ENCODE measurements at places on chromosomes 2 and 18. TPM values are rescaled to one million over a fixed set of nuclear protein-coding genes. Genes with fewer than 3 reads are reported as not detected.

SFTPB gene
- total RNA-seq: 0.15 TPM

SLC9A2 gene
- 3.7 TPM for total RNA-seq

FRZB gene
- total RNA-seq: 0.07 TPM

CCL20 gene
- 6.2 TPM for total RNA-seq

HOXD11 gene
- total RNA-seq: 7.0 TPM

IL1F10 gene
- total RNA-seq: not detected

MALL gene
- total RNA-seq: 166 TPM

SUPT7L gene
- total RNA-seq: 33.4 TPM

SMC6 gene
- total RNA-seq: 22.6 TPM

LIMS4 gene
- total RNA-seq: 0.74 TPM

POTEF gene
- not detected for total RNA-seq

CCDC148 gene
- total RNA-seq: 1.1 TPM

KATNAL2 gene
- total RNA-seq: 1.5 TPM

NFATC1 gene
- total RNA-seq: 6.2 TPM

CSRNP3 gene
- total RNA-seq: not detected

GPAT2 gene
- not detected for total RNA-seq

GREB1 gene
- total RNA-seq: 1.7 TPM

COL4A4 gene
- total RNA-seq: 2.4 TPM

SYT4 gene
- not detected for total RNA-seq

TWIST2 gene
- 16.6 TPM for total RNA-seq

CTDSP1 gene
- 54.7 TPM for total RNA-seq

STEAP3 gene
- 62.4 TPM for total RNA-seq

SERPINB3 gene
- 0.10 TPM for total RNA-seq

GALNT14 gene
- total RNA-seq: 41.6 TPM

CYS1 gene
- total RNA-seq: 1.3 TPM

ACMSD gene
- not detected for total RNA-seq

TSPYL6 gene
- total RNA-seq: not detected

FHOD3 gene
- total RNA-seq: 3.3 TPM

RESP18 gene
- not detected for total RNA-seq

L3MBTL4 gene
- not detected for total RNA-seq

UGT1A7 gene
- total RNA-seq: 5.1 TPM

Data from A549 treated with GW870086 at 1 μM for 4 hours (cell line).